ENCODE measurements at places on chromosomes 11 and 22.

- no peak overlapping the region for H3K27ac ChIP-seq
- H3K36me3 ChIP-seq = peaks cover 2% of the 10 kb centered on the region
- DNase-seq = no peak
- H3K4me3 ChIP-seq = no peak overlapping the region
- H3K4me1 ChIP-seq = no peaks in the 10 kb centered on the region
- no peaks in the 10 kb centered on the region for H3K27me3 ChIP-seq
Measured at GRCh38 chr22:48445113-48445827, 1382.4 kb downstream of the BRD1 start.

DNA sequence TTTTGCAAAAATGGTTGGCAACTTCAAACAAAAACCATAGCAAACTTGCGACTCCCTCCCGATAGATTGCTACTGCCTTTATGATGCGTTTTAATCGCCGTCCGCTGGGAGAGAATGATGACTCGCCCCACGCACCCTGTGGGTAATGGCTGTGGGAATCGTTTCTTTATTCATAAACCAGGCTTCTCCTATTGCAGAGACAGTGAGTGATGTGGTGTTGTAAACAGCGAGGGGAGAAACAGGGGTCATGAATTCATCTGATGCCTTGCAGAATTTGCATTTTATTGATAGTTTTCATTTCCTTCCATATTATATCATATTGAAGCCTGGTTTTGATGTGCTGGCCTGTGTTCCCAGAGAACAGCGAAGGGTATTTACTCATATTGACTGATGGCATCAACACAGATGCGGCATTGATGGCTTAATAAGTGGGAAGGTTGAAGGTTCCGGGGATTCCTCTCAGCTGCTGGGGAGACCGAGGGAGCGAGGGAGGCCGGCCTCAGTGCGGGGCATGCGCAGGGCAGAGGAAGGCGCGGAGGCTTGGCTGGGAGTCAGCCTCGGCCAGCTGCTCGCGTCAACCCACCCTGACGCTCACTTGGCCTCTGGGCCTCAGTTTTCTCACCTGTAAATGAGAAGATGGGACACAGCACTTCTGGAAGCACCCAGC lies 41.3 kb downstream of the ARHGAP8 start:
- no peak overlapping the region for H3K27ac ChIP-seq
- DNase-seq = no peak
- H3K4me1 ChIP-seq = no peaks in the 10 kb centered on the region
- peaks cover 2% of the 10 kb centered on the region for H3K36me3 ChIP-seq
- H3K27me3 ChIP-seq = peaks cover 7% of the 10 kb centered on the region
- H3K4me3 ChIP-seq = no peak overlapping the region

GRCh38 chr22:46604306-46604690 lies 15.9 kb upstream of the GRAMD4 start:
- peak overlapping the region; percentile 42 for H3K27ac ChIP-seq
- H3K27me3 ChIP-seq = no peaks in the 10 kb centered on the region
- H3K4me1 ChIP-seq = peaks cover 12% of the 10 kb centered on the region
- H3K36me3 ChIP-seq = peaks cover 4% of the 10 kb centered on the region

DNA sequence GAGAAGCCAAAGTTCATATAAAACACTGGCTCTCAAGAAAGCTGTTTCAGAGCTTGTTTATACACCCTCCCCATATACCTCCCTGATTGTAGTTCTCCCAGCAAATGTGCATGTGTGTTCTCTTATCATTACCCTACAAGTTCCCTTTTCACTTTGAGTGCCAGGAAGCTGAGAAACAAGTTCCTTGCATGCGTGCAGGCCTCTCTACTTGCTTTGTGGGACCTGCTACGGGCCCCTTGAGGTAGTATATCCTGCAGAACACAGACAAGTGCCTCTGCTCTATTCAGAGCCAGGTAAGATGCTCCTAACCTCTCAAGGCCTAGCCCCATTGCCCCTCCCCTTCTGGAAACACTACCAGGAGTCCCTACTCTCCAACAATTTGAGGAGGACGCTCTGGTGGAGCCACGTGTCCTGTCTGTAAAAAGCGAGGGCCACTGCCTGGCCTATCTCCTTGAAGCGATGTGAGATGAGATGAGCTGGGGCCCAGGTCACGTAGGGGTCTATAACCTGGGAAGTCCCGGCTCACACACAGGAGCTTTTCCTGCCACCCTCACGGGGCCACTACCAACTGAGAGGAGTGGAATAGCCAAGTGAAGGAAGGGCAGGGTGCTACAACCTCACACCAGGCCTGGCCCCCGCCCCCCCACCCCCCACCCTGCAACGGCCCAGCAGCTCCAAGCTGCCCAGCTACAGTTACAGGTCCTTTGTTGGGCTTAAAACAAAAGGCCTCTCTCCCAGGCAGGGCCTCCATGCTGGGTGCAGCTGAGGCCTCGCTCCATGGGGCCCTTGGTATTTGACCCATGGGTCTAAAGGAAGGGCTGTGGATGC lies 2.6 kb upstream of the ATP5MGL start:
- H3K4me3 ChIP-seq = no peak overlapping the region
- peaks cover 33% of the 10 kb centered on the region for H3K4me1 ChIP-seq
- no peak for DNase-seq
- no peak overlapping the region for H3K27ac ChIP-seq

DNA sequence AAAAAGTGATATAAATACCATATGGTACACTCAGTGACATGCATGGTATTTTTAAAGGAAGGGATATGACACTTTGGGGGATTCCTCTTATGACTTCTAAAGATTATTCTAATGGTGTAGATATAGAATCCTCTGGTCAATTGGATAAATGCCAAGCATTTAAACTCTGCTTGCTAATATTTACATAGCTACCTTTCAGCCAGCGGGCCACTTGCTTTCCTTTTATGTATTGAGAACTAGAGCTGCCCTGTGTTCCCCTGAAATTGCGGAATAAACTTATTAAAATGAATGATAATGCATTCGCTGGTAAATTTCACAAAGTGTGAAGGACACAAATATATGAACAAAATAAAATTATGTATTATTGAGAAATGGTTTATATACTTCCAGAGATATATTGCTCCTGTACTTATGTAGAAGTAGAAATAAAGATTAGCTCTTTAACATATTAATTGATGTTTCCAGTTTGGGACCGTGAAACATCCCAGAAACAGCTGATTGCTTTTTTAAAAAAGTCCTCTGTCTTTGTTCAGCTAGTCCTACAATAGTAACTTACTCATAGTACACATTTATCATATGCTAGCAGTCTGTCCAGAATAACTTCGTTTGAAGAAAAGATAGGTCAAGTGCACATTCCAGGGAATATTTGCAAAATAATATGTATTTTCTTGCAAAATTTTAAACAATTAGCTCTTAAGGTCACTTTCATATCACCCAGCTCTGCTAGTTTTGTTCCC lies 40.1 kb upstream of the CARD18 start:
- H3K4me1 ChIP-seq = no peaks in the 10 kb centered on the region
- H3K4me3 ChIP-seq = no peak overlapping the region
- H3K27ac ChIP-seq = no peak overlapping the region
- DNase-seq = no peak

DNA sequence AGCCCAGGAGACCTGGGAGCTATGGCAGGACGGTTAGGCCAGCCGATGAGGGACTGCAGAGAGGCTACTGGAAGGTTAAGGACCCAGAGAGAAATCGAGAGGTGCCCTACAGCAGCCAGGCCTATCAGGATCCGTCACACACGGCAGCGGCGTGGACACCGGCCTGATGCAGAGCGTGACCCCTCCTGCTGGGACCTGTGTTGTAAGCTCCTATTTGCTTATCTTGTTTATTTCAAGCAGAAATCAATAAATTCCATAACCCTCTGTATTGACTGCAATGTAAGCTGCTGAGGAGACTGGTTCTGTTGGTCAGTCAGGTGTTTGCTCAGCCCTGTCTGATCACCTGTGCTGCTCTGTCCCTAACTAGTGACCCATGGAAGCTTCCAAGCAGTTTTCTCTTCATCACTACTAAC lies 39.9 kb downstream of the PPP2R1B start:
- DNase-seq = no peak
- H3K4me1 ChIP-seq = no peaks in the 10 kb centered on the region
- no peaks in the 10 kb centered on the region for H3K27me3 ChIP-seq
- H3K36me3 ChIP-seq = peaks cover 24% of the 10 kb centered on the region
- no peak overlapping the region for H3K4me3 ChIP-seq
- H3K27ac ChIP-seq = no peak overlapping the region

DNA sequence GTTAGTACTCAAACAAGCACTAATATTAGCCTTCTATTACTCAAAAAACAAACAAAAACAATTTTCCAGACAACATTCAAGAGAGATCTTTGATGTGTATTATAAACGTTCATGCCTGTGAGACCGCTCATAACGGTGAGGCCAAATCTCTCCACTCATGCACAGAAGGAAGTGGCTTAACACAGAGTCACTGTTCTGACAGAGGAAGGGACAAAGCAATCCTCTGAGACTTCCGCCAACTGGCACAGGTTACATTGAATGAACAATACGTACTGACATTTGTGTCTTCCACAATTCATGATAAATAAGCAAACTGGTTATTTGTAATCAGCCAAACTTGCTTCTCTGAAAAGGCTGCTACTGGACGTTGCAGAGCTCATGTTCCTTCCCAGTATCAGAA lies 30.5 kb downstream of the CHKA start:
- H3K36me3 ChIP-seq = peaks cover 1% of the 10 kb centered on the region
- H3K4me3 ChIP-seq = no peak overlapping the region
- DNase-seq = no peak
- no peak overlapping the region for H3K27ac ChIP-seq
- H3K27me3 ChIP-seq = no peaks in the 10 kb centered on the region
- H3K4me1 ChIP-seq = no peaks in the 10 kb centered on the region

- no peaks in the 10 kb centered on the region for H3K36me3 ChIP-seq
- H3K4me1 ChIP-seq = no peaks in the 10 kb centered on the region
- H3K27ac ChIP-seq = no peak overlapping the region
- DNase-seq = no peak
- H3K27me3 ChIP-seq = peaks cover 12% of the 10 kb centered on the region
Measured at GRCh38 chr11:30454111-30454510, 131.2 kb downstream of the ARL14EP start.

DNA sequence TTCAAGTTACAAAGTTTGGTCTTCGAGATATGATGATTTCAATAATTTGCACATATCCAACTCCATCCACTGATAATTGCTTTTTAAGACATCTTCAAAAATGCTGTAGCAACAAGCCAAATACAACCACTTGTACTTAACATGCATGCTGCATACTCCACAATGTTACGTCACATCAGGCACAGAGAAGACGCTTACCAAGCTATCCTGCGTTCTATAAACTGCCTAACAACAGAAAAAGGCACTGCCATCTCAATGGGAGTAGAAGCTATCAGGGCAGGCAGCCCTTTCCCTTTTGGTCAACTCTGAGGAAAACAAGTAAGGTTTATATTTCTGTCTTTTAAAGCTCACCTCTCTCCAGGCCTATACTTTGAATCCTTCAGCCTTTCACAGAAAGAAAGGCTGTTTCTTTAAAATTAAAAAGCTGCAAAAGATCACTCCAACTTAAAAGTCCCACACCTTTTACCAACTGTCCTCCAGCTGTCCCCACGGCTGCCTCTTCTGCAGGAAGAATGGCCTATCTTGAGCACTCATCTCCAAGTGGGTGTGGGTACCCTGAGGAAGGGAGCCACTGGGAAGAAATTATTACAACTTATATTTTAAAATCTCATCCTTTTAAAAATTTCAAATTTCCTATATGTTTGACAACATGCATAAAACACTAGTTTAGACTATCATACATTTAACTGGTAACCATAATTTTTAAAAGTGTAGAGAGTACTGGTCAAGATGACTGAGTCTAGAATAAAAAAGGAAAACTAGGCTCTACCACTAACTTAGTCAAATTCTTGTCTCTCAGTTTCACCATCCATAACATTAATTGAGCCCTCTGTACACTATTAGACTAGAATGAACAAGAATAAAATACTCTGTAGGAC lies 14.5 kb downstream of the PHF21A start:
- DNase-seq = no peak
- H3K36me3 ChIP-seq = no peaks in the 10 kb centered on the region
- H3K4me1 ChIP-seq = peaks cover 43% of the 10 kb centered on the region
- H3K4me3 ChIP-seq = no peak overlapping the region
- H3K27me3 ChIP-seq = no peaks in the 10 kb centered on the region

- H3K27ac ChIP-seq = no peak overlapping the region
- no peaks in the 10 kb centered on the region for H3K27me3 ChIP-seq
- H3K4me3 ChIP-seq = no peak overlapping the region
Measured at GRCh38 chr11:1146365-1146764, 11.4 kb upstream of the MUC5AC start.

DNA sequence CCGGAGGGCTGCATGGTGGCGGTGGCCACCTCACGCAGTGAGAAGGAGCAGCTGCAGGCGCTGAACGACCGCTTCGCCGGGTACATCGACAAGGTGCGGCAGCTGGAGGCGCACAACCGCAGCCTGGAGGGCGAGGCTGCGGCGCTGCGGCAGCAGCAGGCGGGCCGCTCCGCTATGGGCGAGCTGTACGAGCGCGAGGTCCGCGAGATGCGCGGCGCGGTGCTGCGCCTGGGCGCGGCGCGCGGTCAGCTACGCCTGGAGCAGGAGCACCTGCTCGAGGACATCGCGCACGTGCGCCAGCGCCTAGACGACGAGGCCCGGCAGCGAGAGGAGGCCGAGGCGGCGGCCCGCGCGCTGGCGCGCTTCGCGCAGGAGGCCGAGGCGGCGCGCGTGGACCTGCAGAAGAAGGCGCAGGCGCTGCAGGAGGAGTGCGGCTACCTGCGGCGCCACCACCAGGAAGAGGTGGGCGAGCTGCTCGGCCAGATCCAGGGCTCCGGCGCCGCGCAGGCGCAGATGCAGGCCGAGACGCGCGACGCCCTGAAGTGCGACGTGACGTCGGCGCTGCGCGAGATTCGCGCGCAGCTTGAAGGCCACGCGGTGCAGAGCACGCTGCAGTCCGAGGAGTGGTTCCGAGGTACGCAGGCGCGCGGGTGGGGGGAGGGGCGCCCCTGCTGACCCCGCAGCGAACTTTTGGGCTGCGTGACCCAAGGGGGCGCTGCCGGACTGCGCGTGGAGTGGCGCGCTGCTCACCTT lies 670 bp downstream of the NEFH start:
- H3K27me3 ChIP-seq = peaks cover 58% of the 10 kb centered on the region
- no peak overlapping the region for H3K27ac ChIP-seq
- DNase-seq = no peak
- peak overlapping the region; percentile 50 for H3K4me3 ChIP-seq
- peaks cover 6% of the 10 kb centered on the region for H3K36me3 ChIP-seq

- H3K4me3 ChIP-seq = peak overlapping the region; percentile 46
- peaks cover 21% of the 10 kb centered on the region for H3K4me1 ChIP-seq
- DNase-seq = no peak
- peaks cover 26% of the 10 kb centered on the region for H3K36me3 ChIP-seq
Measured at GRCh38 chr11:113841691-113842090, 33.7 kb downstream of the USP28 start.

- H3K4me3 ChIP-seq = no peak overlapping the region
- no peak for DNase-seq
- H3K36me3 ChIP-seq = peaks cover 2% of the 10 kb centered on the region
- H3K27ac ChIP-seq = no peak overlapping the region
Measured at GRCh38 chr11:69442807-69443137, 38.7 kb upstream of the LINC01488 start.

Data from central memory CD8-positive, alpha-beta T cell (primary cell).